ENCODE measurements at places on chromosomes 7 and 10.

DNA sequence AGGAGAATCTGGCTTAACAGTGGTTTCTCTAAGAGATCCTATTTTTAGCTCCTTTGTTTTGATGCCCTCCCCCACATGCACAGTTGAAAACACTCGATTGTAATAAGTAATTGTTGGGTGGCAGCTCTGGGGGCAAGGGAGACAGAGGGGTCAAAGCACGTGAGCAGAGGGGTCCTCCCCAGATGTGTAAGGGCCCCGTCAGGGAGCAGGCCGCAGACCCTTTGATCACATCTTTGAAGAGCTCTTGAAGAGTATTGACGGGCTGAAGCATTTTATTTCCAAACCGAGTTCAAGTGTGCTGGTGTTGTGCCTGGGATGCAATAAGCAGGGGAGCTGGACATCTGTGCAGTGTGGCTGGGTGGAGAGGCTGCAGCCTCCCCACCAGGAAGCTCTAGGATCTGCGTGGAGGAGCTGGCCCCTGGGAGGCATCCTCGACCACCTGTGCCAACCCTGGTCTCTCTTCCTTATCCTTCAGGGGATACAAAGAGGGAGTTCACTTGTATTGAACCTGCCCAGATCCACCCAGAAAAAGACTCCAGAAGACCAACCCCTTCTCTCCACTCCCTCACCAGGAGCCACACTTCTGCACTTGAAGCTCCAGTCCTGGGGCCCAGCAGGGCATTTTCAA is 473.0 kb upstream of the MGMT start:
- no peak for DNase-seq

GRCh38 chr7:129513546-129513945 is 11.2 kb downstream of the SMKR1 start:
- no peak for DNase-seq

- peak; percentile 5 for DNase-seq
These were observed at the start of gene KNDC1 for GRCh38 chr10:133159950-133160825. Gene KNDC1, plus strand, starts transcription at chr10:133160219. Its CDS starts 249 bp downstream, at chr10:133160468.

DNA sequence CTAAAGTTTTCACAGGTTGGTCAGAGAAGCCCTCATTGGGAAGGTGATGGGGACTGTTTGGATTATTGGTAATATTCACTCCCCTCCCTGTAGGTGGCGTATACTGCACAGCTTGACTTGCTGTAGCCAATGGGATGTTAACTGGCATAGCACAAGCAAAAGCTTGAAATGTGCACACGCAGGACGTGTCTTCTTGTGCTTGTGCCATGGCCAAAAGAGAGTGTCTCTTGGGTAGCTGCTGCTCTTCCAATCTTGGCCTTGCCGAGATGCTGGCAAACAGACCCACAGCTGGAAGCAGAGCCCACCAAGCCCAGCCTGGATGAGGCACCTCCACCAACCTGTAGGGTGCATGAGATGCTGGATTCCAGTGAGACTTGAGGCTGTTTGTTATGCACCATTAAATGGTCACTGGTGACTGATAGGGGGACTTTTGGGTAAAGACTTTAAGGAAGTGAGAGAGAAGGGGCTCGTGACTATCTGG is 266.0 kb downstream of the GRID1 start:
- DNase-seq = peak; percentile 46

- DNase-seq = peak; percentile 56
These were observed 11.3 kb downstream of the GPRIN2 start for GRCh38 chr10:46544989-46545791.

DNA sequence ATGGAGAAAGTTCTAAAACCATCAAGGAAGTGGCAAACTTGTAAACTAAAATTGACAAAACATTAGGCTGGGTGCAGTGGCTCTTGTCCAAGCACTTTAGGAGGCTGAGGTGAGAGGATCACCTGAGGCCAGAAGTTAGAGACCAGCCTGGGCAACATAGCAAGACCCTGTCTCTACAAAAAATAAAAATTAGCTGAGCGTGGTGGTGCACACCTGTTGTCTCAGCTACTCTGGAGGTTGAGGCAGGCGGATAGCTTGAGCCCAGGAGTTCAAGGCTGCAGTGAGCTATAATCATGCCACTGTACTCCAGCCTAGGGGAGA is 29.4 kb upstream of the HNRNPH3 start:
- no peak for DNase-seq

GRCh38 chr7:3179456-3179855 is 121.6 kb upstream of the SDK1 start:
- DNase-seq = no peak

DNA sequence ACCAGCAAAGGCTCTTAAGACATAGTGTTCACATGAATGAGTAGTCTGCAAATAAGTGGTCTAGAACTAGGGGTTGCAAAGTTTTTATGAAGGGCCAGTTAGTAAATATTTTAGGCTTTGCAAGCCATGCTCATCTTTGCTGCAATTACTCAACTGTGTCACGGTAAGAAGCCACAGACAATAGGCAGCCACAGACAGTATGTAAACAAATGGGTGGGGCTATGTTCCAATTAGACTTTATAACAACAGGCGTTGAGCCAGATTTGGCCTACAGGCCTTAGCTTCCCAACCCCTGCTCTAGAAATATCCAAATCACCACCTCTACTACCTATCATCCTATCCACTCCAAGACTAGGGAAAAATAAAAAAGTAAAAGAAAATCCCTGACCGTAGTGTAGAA is 9.2 kb downstream of the IKZF5 start:
- peak; percentile 16 for DNase-seq

DNA sequence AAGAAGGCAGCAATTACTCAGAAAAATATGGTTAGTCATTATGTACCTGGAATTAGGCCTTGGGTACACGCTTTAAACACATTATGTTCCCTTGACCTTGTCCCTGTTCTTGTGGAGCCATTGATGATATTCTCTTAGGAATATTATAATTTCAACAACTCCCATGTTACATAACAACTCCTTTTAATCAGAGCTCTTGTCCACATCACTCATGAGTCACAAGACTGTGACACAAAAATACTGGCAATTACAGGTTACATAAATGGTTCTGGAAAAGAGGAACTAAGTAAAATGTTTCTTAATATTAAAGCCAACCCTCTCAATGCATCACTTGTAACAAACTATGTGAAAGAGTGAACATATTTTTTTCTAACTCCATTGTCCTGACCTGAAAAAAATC is 143.8 kb upstream of the PCLO start:
- no peak for DNase-seq

- no peak for DNase-seq
These were observed 23.8 kb upstream of the STARD3NL start for GRCh38 chr7:38154278-38154677.

DNA sequence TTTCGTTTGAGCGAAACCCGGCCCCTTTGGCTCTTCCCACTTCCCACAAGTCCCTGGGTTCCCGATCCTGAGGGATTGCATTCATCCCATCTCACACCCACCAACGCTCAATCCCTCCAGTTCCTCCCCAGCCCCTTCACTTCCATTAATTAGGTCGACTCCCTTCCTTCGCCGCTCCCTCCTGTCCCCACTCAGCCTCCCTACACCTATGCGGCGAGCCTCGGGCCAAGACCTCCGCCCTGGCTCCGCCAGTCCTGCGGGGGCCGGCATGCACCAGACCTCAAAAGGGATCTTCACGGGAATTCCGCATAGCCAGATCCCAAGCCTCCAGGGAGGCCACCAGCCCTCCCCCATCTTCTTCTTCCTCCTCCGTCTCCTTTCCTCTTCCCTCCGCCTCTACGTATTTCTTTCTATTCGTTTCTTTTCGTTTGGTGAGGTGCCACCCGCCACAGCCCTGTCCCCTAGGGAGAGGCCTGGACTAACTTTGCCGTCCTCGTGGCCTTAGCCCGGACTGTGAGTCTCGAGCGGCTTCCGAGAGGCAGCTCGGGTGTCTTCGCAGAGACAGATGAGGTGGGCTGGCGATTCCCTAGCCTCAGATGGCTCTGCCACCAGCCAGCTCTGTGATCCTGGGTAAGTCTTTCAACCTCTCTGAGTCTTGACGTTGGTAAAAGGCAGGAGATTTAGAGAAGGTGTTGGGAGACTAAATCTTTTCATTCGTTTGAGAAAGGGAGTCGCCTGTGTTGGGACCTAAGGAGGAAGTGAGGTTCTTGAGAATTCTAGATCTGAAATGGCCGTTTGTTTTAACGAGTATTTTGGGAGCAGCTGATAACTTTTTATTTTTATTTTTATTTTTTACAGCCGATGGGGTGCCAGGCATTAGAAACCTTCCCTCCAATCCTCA is 8.1 kb upstream of the LBX1 start:
- no peak for DNase-seq

- no peak for DNase-seq
These were observed 8.4 kb upstream of the SAMD8 start for GRCh38 chr10:75102830-75103673.

- no peak for DNase-seq
These were observed 79.8 kb downstream of the ZNF92 start for GRCh38 chr7:65453341-65454030.

- no peak for DNase-seq
These were observed 15.8 kb downstream of the VOPP1 start for GRCh38 chr7:55556492-55556891.

DNA sequence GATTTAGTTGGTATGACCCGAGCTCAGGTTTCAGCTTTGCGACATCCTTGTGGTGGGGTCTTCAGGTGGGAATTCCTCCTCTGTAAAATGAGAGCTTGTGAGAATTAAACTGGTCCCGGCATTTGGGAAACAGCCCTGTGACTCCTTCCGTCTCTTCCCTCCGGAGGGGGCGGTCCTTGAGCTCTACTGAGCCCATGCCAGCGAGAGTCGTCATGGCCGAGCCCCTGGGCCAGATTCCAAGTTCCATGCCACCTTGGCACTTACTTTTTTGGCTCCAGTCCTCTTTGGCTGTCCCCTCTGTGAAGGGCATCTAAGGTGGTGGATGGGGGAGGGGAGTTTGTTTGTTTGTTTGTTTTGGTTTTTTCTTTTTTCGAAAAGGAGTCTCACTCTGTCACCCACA is 47.6 kb downstream of the GTF2IRD1 start:
- peak; percentile 69 for DNase-seq

- DNase-seq = no peak
These were observed 66.1 kb downstream of the SAMD9 start for GRCh38 chr7:93051660-93052059.

GRCh38 chr7:1081931-1082401 is 5.9 kb upstream of the GPER1 start:
- no peak for DNase-seq

DNA sequence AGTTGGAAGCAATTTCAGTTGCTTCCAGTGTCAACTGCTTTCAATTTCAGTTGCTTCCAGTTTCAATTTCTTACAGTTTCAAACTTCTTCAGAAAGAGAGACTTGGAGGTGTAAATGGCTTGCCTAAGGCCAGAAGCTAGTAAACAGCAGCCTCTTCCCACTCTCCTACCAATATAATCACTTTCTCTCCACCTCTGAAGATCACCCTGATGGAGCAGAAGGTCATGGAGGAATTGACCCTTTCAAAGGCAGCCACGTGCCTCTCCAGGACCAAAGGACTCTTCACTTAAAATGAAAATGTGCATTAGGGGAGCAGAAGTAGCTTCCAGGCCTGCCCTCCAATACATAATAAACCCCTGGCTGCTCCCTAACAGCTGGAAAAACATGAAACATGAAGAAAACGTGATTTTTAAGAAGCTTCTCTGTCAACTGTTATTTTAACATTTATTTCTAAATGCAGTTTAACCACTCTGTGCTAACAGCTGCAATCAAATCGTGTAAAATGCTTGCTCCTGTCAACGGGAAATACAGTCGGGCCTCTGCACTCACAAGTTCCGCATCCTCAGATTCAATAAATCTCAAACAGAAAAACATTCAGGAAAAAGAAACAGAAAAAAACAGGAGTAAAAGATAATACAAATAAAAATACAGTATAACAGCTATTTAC is 1020.6 kb downstream of the XPNPEP1 start:
- DNase-seq = no peak

DNA sequence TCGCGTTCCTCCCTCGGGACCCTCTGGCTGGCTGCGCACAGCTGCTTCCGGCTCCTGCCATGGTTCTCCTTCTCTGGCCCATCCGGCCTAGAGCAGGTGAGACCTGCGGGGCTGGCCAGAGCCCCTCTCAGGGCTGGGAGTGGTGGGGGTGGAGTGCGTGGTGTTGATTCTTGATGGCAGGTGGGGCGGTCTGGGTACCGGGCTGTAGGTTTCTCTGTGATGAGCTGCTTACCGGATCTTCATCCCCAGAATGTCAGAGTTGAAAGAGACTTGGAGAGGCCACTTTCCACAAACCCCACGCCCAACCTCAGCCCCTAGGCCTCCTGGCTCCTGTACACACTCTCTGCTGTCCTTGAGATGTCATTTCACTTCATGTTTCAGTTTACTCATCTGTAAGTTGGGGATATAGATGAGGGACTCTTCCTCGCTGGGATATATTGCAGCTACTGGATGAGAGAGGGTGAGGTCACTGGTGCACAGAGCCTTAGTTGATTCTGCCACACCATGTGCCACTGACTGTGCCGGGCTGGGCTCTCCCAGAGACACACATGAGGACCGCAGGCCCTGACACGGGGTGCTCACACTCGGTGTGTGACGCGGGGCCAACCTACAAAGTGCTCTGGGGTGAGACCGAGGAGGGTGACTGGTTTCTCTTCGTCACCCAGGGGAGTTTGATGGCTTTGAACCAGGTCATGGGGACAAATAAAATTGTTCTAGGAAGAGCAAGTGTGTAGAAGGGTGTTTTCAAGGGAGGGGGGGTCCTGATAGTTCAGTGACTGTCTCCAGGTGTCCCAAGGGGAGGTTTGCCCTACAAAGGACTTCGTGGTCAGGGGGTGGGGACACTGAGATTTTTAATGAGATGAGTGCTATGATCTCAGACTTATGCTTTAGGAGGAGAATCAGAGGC is 29.5 kb downstream of the ZNF775 start:
- no peak for DNase-seq

GRCh38 chr10:51285601-51286000 is 211.3 kb downstream of the PRKG1 start:
- DNase-seq = no peak

DNA sequence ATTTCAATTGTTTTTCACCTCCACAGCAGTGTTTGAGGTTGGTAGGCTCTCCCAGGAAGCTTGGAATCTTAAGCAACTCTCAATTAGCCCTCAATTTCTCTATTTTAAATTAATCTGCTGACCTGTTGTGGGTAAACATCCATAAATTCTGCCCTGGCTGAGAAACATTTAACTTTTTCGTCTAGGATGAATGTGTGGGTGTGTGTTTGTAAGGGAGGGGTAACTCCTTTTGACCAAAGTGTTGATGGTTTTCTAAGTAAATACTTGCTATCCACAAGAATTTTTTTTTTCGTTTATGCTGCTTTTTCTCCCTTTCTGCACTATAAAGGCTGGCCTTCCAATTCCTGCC is 973 bp downstream of the PPP3CB start:
- no peak for DNase-seq

DNA sequence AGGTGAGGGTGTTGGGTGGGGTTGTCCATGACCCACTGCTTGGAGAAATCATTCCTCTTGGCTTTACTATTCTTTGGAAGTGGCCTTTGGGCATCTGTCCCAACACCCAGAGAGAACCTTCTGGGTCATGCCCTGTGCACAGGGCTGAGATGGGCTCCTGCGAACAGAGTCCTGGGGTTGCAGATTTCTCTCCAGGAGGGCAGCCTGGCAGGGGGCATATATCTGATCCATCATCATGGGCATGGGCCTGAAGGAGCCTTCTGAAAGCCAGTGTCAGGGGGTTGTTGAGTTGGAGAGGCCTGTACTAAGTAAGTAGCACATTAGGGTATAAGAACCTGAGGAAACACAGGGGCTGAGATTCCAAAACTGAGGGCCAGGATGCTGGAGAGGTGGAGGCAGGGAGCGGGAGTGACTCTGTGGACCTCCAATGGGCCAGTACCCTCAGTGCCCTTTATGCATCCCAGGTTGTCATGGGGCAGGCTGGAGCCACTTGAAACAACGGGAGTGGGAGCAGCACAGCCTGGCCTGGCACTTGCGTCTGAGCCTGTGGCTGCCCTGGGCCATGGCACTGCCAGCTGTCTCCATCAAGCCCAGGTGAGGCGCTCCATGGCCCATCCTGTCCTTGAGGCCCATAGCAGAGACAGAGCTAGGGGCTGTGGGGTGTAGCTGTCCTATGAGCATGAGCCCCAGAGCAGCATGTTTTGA is 203.7 kb downstream of the GRID1 start:
- no peak for DNase-seq

Data from MCF 10A (cell line).